Fibroblast of the aortic adventitia (primary cell): ENCODE measurements at places on chromosomes 7 and 10.
A peak's percentile ranks its signal among the peaks of the same experiment; 100 is the strongest.

- peak; percentile 21 for DNase-seq
Measured at GRCh38 chr7:985915-986741, 3.1 kb downstream of the CYP2W1 start.

- no peak for DNase-seq
Measured at GRCh38 chr10:69230128-69230527, 10.0 kb downstream of the HKDC1 start.

GRCh38 chr10:125392609-125393008 is 232.2 kb upstream of the CTBP2 start:
- peak; percentile 18 for DNase-seq

DNA sequence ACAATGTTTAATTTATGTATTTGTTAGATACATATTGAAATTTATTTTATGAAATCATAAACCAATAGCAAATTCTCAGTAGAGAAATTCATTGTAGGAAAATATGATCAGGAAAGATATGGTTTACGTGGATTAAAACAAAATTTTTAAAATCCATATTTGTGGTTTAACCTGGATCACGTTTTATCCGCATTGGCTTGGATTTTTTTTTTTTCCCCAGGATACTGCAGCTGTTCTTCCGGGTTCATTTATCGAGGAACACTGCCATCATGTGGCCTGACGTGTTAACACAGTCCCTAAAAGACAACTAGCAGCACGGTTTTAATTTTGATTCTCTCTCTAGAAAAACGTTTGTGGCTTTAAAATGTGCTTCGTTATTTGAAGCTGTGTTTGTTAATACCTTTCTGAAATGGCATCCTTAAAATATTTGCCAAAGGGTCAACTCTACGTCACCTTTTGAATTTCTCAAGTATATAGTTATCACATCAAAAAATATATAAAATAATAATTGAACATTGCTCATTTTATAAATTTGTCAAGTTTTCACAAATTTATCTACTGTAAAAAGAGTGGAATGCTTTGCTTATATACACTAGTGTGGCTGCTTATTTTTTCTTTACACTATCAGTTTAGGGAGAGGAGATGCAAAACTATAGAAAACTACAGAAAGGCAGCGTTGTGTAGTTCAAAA is 8.7 kb upstream of the ASB4 start:
- DNase-seq: peak; percentile 82

DNA sequence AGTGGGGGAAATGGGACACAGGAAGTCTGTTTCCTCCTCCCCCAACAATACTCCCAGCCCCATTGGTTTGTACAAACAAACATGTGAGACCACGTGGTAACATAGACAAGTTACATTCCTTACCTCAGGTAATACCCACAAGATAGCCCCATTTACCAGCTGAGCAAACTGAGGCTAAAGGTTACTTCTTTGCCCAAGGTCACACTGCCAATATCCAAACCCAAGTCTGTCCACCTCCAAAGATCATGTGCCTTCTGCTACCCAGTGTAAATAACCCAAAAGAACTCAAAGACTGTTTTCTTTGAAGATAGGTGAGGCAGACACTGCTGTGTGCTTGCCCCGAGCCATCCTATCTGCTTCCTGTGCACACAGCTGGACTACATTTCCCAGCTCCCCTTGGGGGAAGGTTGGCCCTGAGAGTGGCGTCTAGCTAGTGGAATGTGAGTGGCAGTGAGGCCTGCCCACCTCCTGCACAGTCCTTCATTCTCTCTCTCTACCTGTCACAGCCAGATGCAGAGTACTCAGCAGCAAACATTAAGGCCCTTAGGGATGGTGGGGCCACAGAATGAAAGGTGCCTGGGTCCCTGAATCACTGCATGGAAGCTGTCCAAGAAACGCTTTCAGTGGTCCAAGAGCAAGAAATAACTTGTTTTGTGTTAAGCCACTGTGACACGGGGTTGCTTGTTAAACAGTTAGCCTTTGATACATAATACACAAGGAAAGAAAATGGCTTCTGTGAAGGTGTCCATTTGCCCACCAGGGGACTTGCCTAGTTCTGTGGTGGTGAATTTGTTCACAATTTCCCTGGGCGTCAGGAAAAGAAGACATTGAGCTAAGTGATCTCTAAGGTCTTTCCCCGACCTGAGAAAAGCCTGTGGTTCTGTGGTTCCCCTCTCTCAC is 257.7 kb upstream of the NFE2L3 start:
- DNase-seq: no peak

DNA sequence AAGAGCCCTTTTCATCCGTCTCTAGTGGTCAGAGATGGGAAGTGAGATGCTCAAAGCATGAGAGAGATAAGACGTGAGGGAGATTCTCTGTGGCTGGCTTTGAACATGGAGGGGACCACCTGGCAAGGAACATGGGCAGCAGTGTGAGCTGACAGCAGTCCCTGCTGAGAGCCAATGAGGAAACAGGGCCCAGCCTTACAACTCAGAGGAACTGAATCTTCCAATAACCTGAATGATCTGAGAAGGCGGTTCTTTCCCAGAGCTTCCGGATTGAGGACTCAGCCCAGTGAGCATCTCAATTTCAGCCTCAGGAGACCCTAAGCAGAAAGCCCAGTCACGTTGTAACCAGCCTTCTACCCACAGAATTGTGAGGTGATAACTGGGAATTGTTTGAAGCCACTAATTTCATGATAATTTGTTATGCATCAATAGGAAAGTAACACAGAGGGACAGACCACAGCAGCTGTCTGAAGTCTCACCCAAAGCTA is 33.9 kb upstream of the IKZF1 start:
- DNase-seq: no peak

GRCh38 chr7:69182596-69183467 is 415.4 kb upstream of the AUTS2 start:
- no peak for DNase-seq

DNA sequence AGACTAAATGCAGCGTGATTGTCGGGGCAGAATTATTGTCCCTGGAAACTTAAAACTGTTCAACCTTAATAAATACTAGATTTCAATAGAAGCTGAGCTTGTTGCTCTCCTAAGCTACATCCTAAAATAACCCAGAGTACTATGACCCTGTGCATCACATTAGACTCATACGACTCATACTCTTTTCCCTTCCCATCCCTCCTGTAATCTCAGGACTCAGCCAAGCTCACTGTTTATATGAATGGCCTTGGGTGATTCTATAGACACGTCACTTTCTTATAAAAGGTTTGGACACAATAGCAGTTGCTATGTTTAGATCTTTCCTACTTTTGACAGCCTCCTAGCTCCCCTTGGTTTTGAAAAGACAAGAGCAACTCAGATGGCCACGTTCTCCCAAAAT is 17.2 kb downstream of the TCF7L2 start:
- DNase-seq: peak; percentile 74

DNA sequence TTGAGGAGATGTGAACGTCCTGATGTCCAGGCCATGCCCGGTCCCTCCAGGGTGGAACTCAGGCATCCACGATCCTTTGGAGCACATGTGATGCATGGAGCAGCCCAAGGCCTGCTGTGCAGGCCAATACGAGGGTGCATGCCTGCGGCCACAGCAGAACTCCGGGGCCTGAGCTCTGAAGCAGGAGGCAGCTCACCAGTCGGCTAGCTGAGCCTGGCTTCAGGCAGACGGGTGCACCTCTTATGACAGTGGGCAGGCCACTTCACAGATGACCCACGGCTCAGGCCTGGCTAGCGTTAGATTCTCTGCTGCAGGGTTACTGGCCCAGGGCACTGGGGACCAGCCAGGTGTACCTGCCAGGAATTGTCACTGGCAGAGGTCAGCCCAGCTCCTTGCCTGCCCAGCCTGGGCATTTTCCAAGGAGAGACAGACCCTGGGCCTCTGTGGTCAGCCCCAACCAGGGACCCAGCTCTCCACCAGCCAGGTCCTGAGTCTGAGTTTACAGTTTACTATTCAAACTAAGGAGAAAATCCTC is 29.6 kb upstream of the INPP5A start:
- DNase-seq: no peak

GRCh38 chr7:73932364-73932763 is 71.4 kb downstream of the TMEM270 start:
- peak; percentile 47 for DNase-seq

DNA sequence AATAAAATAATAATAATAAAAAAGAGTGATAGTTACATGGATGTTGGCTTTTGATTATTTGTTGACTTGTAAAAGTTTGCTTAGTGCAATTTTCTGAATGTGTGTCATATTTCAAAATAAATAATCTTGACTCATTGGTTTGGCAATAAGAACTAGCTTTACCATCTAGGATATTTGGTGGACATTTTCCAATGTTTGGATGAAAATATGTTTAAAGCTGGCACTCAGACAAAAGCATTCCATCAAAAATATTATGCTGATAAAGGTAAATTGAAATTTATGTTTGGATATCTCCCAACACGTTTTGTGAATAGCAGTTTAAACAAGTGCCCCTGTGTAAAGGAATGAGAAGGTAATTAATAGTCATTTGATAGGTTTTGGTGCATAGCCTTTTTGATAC is 62.5 kb upstream of the KCNMA1 start:
- DNase-seq: peak; percentile 18

DNA sequence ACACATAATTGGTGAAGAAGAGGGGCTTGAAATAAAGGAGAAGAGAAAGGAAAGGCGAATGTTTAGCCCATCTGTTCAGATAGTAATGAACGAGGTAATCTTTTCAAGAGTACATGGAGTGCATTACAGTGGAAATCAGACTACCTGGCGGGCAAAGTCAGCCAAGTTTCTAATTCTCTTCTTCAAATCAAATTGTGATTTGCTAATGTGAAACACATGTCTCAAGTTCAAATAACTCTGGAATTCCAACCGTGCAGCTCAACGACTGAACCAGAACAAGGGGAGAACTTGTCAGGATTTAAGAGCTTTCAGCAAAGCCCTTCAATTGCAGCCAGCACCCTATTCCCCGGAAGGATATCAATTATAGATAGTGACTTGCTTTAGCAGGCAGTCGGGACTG is 216.9 kb downstream of the GLI3 start:
- DNase-seq: no peak

DNA sequence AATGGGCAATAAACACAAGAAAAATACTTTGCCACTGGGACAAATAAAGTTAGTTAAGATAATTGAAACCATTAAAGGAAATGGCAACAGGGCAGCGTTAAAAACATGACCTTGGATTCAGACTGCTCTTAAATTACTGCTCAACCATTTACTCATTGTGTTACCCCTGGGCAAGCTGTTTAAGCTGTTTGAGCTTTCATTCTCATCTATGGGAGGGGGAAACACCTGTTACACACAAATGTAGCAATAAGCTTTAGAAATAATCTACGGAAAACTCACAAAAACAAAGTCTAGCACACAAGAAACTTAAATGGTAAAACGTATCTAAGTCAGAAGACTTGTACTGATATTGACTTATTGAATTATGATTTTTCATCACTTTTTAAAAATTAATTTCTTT is 137.1 kb downstream of the KMT2E start:
- no peak for DNase-seq

DNA sequence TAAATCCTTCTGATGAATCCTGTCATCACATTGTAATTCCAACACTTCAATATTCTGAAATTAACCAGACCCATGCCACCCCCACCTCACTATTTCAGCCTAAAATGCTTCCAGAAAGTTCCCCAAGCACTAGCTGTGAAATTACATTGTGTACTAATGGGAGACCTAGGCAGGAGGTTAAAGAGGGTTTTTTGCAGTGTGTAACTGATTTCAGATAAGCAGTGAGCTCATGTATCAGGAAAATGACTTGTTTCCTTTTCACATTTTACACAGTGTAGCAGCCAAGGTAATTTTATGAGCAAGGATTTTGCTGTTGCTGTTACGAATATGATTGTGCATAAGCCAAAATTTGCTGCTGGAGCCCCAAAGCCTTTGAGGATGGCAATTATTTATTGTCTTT is 129.0 kb downstream of the INHBA start:
- peak; percentile 28 for DNase-seq

DNA sequence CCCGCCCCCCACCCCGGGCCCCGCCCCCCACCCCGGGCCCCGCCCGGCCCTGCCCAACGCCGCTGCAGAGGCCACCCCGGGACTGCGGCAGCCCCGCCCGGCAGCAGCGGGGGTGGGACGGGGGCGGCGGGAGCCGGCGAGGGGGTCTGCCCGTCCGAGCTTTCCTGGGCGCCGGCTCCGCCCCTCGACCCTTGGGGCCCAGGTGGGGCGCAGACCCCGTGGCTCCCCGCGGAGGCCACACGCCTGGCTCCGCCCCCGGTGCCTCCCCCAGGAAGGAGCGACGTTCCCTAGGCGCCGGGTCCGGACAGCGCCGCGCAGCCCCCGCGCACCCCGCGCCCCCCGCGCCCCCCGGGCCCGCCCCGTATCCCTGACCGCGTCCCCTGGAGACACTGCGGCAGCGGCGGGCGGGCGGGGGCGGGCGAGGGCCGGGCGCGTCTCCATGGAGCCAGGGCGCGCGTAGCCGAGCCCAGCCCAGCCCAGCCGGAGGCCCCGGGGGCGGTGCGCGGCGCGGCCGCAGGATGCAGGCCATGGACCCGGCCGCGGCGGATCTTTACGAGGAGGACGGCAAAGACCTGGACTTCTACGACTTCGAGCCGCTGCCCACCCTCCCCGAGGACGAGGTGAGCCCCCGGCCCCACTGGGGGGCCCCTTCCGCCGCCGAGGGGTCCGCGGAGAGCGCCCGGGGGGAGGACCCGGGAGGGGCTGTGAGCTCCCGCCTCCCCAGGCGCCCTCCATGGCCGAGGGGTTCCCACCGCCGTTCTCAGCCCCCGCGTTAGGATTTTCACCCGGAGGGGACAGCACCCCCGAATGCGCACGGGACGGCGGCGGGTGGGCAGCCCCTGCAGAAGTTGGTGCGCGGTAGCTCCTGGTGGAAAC is at the start of gene KNDC1:
TSS of gene KNDC1 (plus strand) at position 270 of the 876 bp plus-strand sequence. CDS start at position 519, 249 bp downstream.
- peak; percentile 9 for DNase-seq

DNA sequence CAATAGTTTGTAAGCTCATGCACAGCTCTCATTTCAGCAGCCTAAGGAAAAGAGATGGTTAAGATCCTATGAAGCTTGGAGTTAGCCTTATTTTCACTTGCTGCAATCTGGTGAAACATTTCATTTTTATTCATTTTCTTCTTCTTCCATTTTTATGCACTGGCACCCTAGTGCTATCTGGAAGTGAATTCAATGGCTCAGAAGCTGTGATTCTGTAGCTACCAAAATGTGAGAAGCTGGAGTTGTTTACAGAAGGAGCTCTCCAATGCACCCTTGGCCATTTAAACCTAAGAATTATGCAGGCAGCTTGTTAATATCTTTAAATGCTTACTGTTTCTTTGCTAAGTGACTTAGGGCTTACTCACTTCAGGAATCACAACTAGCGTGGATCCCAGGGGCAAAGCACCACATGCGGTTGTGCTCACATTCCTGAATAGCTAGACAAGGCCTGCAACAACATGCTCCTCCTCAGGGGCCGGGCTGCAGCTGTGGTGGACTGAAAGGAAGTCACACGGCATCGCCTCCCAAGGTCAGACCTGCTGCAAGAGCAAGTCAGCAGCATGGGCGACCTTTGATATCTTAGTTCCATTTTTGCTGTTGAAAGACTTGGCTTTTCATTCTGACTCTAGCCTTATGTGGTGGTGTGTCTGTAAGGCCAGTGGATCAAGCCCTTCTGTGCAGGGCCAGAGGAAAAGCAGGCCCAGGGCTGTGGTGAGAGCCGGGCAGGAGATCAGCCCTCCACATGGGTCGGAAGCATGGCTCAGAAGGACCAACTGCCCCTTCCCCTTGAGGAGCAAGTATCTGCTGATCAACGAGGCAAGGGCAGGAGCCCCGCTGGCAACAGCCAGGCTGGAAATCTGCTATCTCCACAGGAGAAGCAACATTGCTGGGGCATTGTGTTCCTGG is 91.9 kb upstream of the MBL2 start:
- peak; percentile 77 for DNase-seq
